ENCODE measurements at places on chromosomes 12 and 14.

GRCh38 chr12:26632756-26633155, 200.2 kb downstream of the ITPR2 start:
- DNase-seq, result no peak

- no peak for DNase-seq
Measured at GRCh38 chr12:116674643-116675183, 63.2 kb downstream of the SPRING1 start.

DNA sequence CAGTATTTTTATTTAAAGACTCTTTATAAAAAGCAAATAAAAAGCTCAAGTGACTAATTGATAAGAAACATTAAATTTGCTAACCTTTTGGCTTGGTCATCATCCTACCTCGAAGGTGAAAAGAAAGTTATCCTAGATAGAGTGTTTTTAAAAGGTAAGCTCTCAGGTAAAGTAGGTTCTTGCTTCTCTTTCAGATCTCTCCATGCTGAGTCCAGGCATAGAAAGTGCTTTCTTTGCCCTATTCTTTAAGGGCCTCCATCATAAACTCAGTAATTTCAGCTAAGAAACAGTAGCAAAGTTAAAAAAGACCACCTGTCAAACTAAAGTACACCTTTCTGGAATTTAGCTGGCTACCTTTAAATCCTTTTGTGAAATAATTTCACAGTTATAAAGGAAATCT, 20.6 kb upstream of the ANHX start:
- DNase-seq, result no peak

GRCh38 chr14:96423446-96424108, 31.6 kb downstream of the AK7 start:
- no peak for DNase-seq

- no peak for DNase-seq
Measured at GRCh38 chr12:15932971-15933370, 21.8 kb downstream of the DERA start.

Measured in HEK293T (cell line).